ENCODE measurements at places on chromosomes 6 and 20.

GRCh38 chr20:13718171-13718570 lies 66.5 kb downstream of the ESF1 start:
- no peak for DNase-seq

DNA sequence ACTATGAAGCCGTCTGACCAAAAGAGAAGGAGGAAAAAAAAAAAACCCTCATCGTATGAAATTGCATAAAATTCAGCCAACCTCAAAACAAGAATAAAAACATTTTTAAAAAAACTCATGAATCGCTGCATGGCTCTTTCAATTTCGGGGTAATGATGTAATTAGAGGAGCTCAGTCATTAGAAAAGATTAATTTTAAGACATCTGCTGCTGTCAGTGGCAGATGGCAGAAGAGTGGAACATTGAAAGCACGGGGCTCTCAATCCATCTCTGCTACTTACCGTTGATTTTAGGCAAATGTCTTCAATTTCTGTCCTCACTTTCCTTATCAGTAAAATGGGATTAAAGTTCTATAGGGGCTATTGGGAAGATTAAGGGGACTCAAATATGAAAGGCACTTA lies 79.1 kb downstream of the EYA2 start:
- DNase-seq: no peak

GRCh38 chr6:109644131-109644530 lies 46.9 kb downstream of the AK9 start:
- no peak for DNase-seq

GRCh38 chr6:12348530-12349511 lies 58.7 kb downstream of the EDN1 start:
- DNase-seq: no peak

DNA sequence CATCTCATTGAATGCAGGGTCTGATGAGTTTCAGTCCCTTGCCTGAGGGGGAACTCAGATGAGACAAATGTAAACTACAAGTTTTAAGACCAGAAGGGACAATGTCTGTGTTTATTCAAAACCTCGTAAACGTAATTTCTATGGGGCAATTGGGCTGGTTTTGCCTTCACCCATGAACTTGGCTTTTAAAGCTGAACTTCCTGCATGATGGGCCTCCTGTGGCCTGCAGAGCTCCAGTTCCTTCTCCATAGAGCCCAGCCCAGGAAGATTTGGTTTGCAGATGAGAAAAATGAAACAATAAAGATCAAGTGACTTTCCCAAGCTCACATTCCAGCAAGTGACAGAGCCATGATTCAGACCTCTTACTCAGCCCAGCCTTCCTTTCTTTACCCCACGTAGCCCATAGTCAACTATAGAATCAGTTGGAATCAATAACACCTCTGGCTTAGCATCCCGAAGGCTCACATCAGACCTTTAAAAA lies 612.3 kb downstream of the UTRN start:
- DNase-seq: no peak

GRCh38 chr6:91137286-91137685 lies 550.4 kb upstream of the MAP3K7 start:
- no peak for DNase-seq

- DNase-seq: no peak
Observed at GRCh38 chr20:37926612-37927011, 23.7 kb downstream of the VSTM2L start.

DNA sequence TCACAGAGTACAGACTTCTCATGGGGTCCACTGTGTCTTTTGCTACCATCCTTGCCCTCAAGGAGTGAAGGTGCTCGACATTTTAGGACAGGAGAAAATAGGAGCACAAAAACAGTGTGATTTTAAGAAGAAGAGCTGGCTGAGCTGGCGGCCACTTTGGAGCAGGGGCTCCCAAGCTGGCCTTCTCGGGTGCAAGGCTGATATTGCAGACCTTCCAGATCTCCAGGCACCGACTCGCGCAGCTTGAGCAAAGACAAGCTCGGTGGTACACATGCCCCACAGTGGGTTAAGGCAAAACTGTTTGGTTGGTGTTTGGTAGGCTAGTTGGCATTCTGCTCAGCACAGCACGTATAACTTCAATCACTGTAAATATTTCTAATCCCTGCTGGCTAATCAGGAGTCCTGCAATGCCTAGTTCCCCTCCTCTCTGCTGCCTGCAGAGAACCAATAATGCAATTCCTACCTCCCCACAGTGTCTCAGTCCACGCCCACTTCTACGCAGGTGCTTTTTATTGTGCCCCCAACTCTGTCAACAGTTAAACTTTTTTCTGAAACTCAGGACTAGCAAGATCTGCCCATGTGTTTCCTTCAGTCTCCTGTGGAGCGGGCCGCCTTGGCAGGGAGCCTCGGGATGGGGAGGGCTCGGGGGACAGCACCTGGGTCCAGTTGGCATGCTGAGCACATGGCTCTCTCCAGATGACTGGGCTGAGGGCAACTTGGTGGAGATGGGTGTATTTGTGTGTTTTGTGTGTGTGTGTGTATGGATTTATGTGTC lies 12.7 kb upstream of the SMOC2 start:
- no peak for DNase-seq

GRCh38 chr6:42790549-42791181 lies 8.8 kb downstream of the BICRAL start:
- DNase-seq: no peak

DNA sequence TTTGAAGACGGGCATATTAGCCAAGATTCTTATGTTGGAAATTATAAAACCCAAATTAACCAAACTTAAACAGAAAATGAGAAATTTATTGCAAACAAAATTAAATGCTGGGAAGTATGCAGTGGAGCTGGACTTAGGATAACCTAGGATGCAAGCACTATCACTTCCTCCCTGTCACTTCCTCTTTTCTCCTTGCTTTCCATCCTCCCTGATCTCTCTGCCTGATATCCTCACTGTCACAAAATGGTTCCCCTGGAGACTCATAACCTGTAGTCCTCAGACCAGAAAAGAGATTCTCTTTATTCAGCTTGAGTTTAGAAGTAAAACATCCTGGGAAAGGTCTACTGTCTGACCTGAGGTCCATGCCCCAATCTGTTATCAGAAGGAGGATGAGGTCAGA lies 7.4 kb upstream of the KLHL32 start:
- no peak for DNase-seq

- no peak for DNase-seq
Observed at GRCh38 chr6:149443411-149444181, 41.2 kb downstream of the ZC3H12D start.

- DNase-seq: no peak
Observed at GRCh38 chr6:3303795-3304411, 45.2 kb downstream of the PSMG4 start.

DNA sequence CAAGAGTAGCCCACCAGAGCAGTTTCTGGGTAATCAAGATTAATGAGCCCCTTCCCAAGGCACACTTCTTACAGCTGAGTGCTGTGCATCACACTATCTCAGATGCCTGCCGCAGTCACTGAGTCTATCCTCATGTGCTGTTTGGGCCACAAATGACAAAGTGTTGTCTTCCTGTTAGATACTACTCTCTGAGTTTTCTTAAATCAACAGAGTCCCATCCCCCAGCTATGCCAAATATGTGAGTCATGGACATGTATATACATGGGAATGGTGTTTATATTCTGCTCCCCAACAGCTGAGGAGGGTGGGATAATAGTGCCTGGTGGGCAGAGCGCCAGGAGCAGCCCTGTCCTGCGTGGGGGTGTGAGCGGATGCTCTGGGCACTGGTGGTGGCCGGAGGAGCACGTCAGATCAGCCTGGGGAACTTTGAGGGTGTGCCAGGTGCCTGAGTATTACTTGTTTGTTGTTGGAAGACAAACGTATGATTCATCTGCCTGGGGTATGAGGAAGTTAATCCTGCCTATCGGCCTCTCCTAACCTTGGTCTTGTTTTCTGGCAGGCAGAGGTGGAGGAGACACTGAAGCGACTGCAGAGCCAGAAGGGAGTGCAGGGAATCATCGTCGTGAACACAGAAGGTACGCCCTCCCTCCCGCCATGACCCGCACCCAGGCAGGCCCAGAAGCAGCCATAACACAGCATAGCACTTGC lies 9.6 kb downstream of the DYNLRB1 start:
- no peak for DNase-seq

DNA sequence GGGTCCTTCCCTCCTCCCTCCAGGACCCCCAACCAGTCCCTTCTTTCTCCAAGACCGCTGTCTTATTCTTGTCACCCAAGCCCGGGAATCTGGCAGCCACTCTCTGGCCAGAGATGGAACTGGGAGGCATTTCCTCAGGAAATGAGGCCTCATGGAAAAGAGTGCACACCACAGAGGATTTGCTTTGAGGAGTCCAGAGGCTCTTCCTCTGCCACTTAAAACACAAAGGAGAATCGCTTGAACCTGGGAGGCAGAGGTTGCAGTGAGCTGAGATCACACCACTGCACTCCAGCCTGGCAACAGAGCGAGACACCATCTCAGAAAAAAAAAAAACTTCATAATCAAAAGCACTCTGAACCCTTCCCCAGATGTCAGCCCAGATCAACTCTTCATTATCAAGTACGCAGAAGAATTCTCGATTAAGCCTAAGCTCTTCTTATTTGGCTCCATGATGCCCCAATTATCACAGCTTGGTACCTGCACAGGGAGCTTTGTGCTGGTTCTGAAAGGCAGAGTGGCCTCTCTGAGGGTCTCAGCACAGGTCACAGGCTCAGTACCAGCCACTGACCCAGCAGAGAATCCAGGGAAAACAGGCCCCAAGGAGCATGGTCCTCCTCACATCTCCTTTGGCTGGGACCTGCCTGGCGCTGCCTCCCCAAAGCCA lies 82.9 kb upstream of the MAFB start:
- DNase-seq: no peak

- DNase-seq: no peak
Observed at GRCh38 chr6:109767961-109768360, 76.9 kb downstream of the FIG4 start.

DNA sequence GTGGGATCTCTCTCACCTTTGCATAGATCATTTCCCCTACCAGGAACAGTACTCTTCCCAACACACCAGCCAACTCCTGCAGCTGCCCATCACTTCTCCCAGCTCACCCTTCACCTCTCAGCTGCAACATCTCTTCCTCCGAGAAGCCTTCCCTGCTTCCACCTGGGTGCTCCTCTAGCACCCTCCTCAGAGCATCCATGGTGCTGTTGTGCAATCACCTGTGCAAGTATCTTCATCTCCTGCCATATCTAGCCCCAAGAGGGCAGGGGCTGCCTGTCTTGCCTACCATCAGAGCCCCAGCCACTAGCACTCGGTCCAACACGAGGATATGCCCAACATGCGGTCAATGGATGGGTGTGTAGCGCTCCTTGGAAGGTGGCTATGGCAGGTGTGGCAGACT lies 75.8 kb downstream of the BANF2 start:
- no peak for DNase-seq

- DNase-seq: no peak
Observed at GRCh38 chr6:165404697-165405096, 95.3 kb upstream of the C6orf118 start.

All from activated T-helper 1 cell treated with anti-CD3 and anti-CD28 coated beads, Interleukin-2, amount 50 U/mL, for 16 hours (primary cell).